ENCODE measurements at places on chromosomes 7 and 10. TPM values are rescaled to one million over a fixed set of nuclear protein-coding genes. Genes with fewer than 3 reads are reported as not detected.

RAB11FIP2 gene
- 15.5 TPM for total RNA-seq

DGKB gene
- not detected for total RNA-seq

SNCG gene
- not detected for total RNA-seq

MKRN1 gene
- 86.9 TPM for total RNA-seq

LRRN3 gene
- 211 TPM for total RNA-seq

CREB5 gene
- total RNA-seq, result not detected

AEBP1 gene
- 4.1 TPM for total RNA-seq

AIFM2 gene
- total RNA-seq, result 3.3 TPM

CYP2C9 gene
- not detected for total RNA-seq

GALNT17 gene
- not detected for total RNA-seq

HOXA10 gene
- total RNA-seq, result not detected

ANKRD30A gene
- total RNA-seq, result not detected

LIPJ gene
- not detected for total RNA-seq

BLNK gene
- total RNA-seq, result not detected

All from activated CD4-positive, alpha-beta T cell treated with anti-CD3 and anti-CD28 coated beads, Interleukin-2, amount 10 ng/mL, durations not matched to agents 7 days and 5 days (primary cell).